ENCODE measurements at places on chromosomes 7 and 10.

DNA sequence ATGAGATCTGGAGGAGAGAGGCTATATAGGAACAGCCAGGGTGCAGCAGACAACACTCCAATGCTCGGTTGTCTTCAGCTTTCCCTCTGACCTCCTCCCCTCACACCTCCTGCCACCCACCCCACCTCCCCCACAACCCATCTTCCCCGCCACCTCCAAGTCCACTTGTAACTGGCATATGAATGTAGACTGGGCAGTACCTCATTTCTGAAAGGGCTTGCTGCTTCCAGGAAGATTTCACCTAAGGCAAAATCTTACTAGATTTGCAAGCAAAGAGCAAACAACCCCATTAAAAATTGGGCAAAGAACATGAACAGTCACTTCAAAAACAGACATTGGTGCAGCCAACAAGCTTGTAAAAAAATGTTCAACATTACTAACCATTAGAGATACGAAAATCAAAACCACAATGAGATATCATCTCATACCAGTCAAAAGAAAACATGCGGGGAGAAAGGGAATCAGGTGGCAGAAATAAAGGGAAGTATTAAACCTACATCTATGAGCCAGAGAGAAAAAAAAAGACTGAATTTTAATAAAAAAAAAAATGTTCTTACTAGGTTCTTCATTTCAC is 164.6 kb upstream of the C1GALT1 start:
- no peak for DNase-seq

GRCh38 chr7:87218796-87219544 is 562 bp downstream of the TMEM243 start:
- DNase-seq = peak; percentile 26

- no peak for DNase-seq
Measured at GRCh38 chr7:95430864-95431263, 4.0 kb downstream of the PON2 start.

- DNase-seq = no peak
Measured at GRCh38 chr10:124860426-124860825, 58.8 kb downstream of the ABRAXAS2 start.

- no peak for DNase-seq
Measured at GRCh38 chr7:67453580-67454380, 457.1 kb downstream of the TYW1 start.

GRCh38 chr7:2637066-2637471 is 5.3 kb downstream of the TTYH3 start:
- DNase-seq = no peak

DNA sequence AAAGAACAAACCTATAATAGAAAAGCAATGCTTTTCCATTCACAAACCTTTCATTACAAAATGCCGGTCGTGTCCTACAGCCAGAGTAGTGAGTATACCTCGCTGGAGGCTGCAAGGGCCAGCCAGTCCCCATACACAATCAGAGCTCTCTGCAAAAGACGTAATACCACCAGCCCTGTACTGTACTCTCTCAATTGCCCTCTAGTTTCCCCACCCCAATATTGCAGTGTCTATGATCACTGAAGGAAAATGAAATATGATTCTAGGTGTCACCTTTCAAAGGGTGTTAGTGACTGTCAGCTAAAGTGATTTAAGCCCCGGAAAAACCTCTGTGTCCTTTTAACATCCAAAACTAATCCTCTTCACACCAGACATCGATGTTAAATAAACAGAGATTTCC is 24.8 kb downstream of the PLXNA4 start:
- DNase-seq = no peak

DNA sequence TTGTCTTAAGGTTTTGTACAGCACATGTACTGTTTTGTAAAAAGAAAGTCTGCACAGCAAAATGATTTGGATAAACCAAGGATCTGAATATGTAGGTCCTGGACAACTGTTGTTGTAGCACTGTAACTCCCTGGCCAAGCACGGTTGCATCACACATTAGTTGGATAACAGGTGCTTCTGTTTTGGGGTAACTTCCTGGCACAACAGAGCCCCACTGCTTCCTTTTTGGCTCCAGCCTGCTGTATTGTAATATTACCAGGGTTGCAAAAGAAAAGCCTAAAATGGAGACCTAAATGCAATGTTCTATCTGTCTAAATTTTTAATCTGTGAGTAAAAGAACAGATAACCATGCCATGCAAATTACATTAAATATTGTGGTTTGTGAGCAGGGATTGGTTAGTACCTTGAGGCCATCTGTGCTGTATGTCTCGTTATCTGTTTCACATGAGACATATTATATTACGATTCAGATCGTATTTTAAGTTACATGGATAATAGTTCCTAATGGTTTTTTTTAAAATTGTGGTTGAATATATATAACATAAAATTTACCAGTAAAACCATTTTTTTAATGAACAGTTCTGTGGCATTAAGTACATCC is 27.5 kb upstream of the WAC start:
- DNase-seq = no peak

DNA sequence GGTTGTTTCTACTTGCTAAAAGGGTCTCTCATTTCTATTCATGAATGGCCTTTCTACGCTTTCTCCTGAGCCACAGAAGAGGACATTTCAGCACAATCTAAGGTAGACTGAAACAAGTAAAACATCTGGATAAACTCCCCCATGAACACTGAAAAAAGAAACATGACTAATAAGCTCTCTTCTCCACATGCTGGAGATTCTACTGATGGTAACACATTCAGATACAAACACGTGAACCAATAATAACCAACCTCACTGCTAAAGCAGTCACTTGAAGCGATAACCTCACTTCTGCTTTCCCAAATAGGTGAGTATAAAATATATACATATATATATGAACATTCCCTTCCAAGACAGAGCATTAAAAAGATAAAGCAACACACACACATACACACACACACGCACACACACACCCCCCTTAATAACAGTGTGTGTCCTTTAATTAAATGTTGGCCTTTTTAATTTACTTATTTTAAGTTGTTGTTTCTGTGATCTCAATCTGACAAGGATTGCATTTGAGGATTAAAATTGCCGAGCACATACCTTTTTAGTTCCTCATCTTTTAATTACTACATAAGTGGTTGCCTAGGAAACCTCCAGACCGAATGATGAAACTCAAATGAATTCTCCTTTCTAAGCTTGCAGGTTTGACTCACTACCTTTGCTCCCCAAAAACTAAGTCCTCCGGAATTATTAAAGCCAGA is 292.4 kb upstream of the KLF14 start:
- no peak for DNase-seq

GRCh38 chr10:11689945-11690736 is 52.0 kb upstream of the ECHDC3 start:
- no peak for DNase-seq

- DNase-seq = no peak
Measured at GRCh38 chr7:81460250-81461045, 309.4 kb downstream of the HGF start.

DNA sequence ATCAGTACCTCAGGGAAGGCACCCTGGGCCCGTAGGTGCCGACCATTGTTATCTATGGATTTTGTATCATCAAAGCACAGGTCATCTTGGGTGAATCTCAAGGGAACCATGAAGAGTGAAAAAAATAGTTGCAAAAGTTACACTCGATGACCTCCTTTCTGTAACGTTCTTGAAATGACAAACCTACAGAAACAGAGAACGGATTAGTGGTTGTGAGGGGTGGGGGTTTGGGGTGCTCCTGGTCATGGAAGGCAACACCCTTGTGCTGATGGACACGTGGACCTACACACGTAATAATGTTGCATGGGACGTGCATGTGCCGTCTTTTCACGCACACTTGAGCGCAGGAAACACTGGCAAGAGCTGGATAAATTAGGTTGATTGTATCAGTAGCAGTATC is 655.9 kb downstream of the SDK1 start:
- DNase-seq = no peak

DNA sequence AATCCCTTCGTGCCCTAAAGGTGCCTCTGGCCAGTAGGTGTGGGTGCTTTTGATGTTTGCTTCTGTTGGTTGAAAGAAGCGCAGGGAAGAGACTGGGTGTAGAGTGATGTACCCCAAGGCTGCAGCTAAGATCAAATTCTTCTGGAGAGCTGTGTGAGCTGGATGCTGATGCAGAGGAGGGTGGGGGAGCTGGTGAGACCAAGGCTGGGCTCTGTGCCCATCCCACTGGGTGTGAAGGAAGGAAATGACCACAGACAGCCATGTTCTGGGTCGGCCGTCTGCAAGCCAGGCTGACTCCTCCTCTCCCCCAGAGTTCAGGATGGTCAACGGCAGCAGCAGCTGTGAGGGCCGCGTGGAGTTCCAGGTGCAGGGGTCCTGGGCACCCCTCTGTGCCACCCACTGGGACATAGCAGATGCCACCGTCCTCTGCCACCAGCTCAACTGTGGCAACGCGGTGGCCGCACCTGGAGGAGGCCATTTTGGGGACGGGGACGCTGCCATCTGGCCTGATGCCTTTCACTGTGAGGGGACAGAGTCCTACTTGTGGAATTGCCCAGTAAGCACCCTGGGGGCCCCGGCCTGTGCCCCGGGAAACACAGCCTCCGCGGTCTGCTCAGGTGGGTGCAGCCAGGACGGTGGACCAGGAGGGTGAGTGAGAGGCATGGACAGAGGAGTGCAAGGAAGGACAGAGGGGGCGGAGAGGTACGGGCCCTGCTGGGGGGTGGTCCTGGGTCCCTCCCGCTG is 5.1 kb downstream of the SCART1 start:
- no peak for DNase-seq

- no peak for DNase-seq
Measured at GRCh38 chr10:70404787-70405036, 767 bp downstream of the EIF4EBP2 start.

DNA sequence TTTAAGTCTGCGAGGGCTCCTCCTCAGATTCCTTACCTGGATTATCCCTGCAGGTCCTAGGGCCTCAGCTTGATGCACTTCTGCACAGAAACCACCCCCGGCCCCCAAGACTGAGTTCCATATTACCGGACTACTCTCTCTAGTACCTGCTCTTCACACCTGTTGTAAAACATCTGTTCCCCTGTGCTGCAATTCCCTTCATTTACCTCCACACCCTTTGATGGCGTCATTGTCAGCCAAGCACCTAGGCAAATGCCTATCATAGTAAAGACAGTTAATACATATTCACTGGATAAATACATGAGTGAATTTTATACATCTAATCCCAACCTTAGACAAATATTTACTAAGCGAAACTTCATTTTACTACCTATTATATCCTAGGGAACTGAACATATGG is 275.5 kb downstream of the PLXDC2 start:
- DNase-seq = no peak

- no peak for DNase-seq
Measured at GRCh38 chr7:94289071-94289470, 105.6 kb upstream of the COL1A2 start.

DNA sequence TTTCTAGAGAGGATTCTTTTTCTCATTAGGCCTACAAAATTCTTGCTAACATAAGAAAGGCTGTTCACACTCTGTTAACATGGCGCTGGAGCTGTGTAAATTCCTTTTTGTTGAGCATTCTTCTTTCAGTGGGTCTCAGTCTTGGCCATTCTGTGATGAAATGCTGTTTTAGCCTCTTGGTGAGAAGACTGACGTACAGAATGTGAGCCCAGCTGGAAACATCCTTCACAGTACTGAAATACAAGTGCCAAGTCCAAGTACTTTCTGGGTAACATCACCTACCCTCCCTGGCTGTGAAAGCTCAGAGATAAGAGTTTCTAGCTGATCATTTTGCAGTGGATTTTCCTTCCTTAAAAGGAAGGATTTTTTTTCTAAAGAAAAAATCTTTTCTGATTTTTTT is 231.8 kb downstream of the AHR start:
- DNase-seq = no peak

DNA sequence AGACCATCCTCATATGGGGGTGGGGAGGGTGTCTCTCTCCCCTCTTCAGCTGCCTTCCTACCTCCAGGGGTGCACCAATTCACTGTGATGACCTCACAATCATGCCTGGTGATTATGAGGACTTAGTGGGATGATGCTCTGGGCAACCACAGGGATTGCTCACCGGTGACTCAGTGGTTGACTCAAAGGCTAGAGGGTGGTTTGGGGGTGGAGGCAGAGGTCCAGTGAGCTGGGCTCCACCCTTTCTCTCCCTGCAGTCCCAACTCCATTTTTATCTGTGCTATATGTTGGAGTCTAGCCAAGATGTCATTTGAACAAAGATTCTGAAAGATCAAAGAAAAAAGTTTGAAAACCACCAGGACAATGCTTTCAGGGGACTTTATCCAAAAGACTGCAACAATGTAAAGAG is 286.9 kb downstream of the KCNMA1 start:
- no peak for DNase-seq

DNA sequence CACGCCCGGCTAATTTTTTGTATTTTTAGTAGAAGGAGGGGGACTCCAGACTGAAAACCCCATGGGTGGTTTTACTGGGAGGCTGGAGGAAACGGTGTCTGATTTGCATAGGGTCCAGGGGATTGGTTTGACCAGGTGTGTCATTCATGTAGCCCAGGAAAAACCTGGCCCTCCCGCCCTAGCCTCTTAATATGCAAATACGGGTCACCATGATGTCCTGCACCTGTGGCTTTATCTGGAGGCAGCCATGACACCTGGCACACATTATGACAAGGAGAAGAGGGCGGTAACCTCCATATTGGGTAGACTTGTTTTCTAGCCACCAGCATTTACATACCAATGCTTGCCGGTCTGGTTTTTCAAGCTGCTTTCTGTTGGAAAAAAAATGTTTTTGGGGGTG is 68.0 kb downstream of the TRIL start:
- no peak for DNase-seq

GRCh38 chr10:73529089-73529832 is 33.4 kb upstream of the PPP3CB start:
- peak; percentile 7 for DNase-seq

- DNase-seq = no peak
Measured at GRCh38 chr7:81908220-81908619, 138.4 kb upstream of the HGF start.

DNA sequence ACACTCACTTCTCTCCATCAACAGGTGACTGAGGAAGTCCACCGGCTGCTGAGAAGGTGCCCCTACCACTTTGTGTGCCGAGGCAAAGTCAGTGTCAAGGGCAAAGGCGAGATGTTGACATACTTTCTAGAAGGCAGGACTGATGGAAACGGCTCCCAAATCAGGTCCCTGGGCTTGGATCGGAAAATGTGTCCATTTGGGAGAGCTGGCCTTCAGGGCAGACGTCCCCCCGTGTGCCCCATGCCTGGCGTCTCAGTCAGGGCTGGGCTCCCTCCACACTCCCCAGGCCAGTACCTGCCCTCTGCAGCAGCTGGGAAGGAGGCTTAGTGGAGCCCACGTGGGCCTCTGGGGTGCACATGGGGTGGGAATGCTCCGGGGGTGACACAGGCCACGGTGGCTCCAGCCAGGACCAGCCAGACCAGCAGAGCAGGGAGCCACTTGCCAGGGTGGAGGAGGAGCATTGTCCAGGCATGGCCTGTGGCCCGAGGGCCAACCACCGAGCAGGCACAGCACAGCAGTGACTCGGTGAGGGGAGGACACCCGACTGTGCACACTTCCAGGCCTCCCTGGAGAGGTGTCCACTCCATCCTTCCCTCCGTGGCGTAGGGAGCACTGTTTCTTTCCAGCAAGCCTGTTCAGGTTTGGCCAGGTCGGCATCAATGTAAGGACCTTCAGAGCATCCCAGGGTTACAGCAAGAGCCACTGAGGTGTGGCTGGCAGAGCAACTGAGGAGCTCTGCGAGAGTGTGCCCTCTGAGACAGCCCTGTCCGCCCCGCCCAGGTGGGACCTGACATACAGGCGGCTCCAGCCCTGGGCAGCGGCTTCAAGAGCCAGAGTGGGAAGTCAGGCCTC is 139.7 kb downstream of the ADCY1 start:
- DNase-seq = no peak

GRCh38 chr7:13724977-13725566 is 264.4 kb downstream of the ETV1 start:
- DNase-seq = no peak

Data from T-helper 22 cell (primary cell).